ENCODE measurements at places on chromosomes 16 and 17. TPM values are rescaled to one million over a fixed set of nuclear protein-coding genes. Genes with fewer than 3 reads are reported as not detected.

Gene ZG16
- total RNA-seq, result not detected

Gene KIF1C
- total RNA-seq, result 49.9 TPM

Gene C16orf46
- total RNA-seq, result 0.36 TPM

Gene ASGR1
- 4.4 TPM for total RNA-seq

Gene SHCBP1
- 39.5 TPM for total RNA-seq

Gene CANT1
- 39.3 TPM for total RNA-seq

Gene CRISPLD2
- not detected for total RNA-seq

Gene KCNG4
- total RNA-seq, result not detected

Gene UBALD2
- total RNA-seq, result 262 TPM

Gene AOC3
- 1.5 TPM for total RNA-seq

Gene TOX3
- not detected for total RNA-seq

Gene CEP295NL
- total RNA-seq, result not detected

Gene ARHGDIG
- total RNA-seq, result not detected

Gene PABPN1L
- not detected for total RNA-seq

Gene LRRC46
- 0.68 TPM for total RNA-seq

Gene TMEM98
- not detected for total RNA-seq

Gene ITGAE
- total RNA-seq, result 29.8 TPM

Gene TBC1D3H
- total RNA-seq, result 0.78 TPM

Gene ICAM2
- total RNA-seq, result 52.9 TPM

Gene GAS2L2
- total RNA-seq, result 0.40 TPM

Gene GAA
- total RNA-seq, result 39.3 TPM

Gene NAGS
- 0.82 TPM for total RNA-seq

Gene HNF1B
- 2.3 TPM for total RNA-seq

Gene SYCE1L
- 6.9 TPM for total RNA-seq

Gene MFAP4
- total RNA-seq, result 0.14 TPM

Gene POLR2C
- total RNA-seq, result 72.1 TPM

Gene ADAD2
- total RNA-seq, result 0.66 TPM

Gene PDK2
- total RNA-seq, result 9.4 TPM

Gene ULK2
- 4.9 TPM for total RNA-seq

Gene CEP112
- 1.3 TPM for total RNA-seq

Gene FBXW10B
- total RNA-seq, result 0.21 TPM

Gene CLEC3A
- not detected for total RNA-seq

Gene UQCRC2
- total RNA-seq, result 291 TPM

Gene RPL23
- total RNA-seq, result 1,956 TPM

Gene HASPIN
- 24.6 TPM for total RNA-seq

Gene MYH1
- not detected for total RNA-seq

Gene HOXB4
- 1.9 TPM for total RNA-seq

Gene HAP1
- 0.08 TPM for total RNA-seq

Gene EIF4A3
- 192 TPM for total RNA-seq

Gene PDE6G
- total RNA-seq, result 8.6 TPM

Gene CDRT15L2
- total RNA-seq, result not detected

Gene SOX8
- total RNA-seq, result 0.58 TPM

Gene AANAT
- not detected for total RNA-seq

Gene NQO1
- total RNA-seq, result 9.9 TPM

Gene STXBP4
- 7.6 TPM for total RNA-seq

All from activated naive CD8-positive, alpha-beta T cell treated with anti-CD3 and anti-CD28 coated beads for 36 hours (primary cell).